Thymus (tissue), 14 donors: ENCODE measurements at places on chromosomes 1 and 21.

- no peak for DNase-seq
Observed at GRCh38 chr1:225156254-225156653, 226.8 kb downstream of the DNAH14 start.

GRCh38 chr1:182570611-182570970 lies 18.5 kb downstream of the RNASEL start:
- no peak for DNase-seq

- DNase-seq, result no peak
Observed at GRCh38 chr1:77342745-77343144, 60.9 kb downstream of the AK5 start.

DNA sequence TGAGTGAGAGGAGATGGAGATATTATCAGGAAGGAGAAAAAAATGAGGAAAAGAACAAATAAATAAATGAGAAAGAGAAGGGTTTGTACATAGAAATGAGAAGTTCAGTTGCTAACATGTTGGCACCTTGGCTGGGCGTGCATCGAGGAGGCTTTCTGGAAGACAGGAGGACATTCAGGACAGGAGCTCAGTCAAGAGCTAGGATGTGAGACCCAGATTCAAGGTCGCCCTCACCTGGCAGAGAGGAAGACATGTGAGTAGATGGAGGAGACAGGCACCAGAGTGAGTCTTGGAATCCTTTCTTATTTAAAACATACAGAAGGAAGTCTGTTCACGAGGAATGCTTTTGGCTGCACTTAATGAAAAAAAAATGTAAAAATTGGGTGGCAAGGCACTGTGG lies 640.9 kb downstream of the NPHP4 start:
- DNase-seq, result no peak

GRCh38 chr1:187338762-187339412 lies 510.1 kb downstream of the PLA2G4A start:
- no peak for DNase-seq

DNA sequence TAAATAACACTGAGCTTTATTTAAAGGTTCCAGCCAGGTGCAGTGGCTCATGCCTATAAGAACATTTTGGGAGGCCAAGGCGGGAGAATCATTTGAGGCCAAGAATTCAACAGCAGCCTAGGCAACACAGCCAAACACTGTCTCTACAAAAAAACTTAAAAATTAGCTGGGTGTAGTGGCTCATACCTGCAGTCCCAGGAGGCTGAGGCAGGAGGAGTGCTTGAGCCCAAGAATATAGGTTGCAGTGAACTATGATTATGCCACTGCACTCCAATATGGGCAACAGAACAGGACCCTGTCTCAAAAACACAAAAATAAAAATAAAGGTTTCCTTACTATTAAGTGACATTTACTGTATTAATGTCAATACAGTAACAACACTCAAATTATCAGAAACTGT lies 2.1 kb downstream of the TAF12 start:
- DNase-seq, result peak; percentile 25
